ENCODE measurements at places on chromosomes 3 and 15.

DNA sequence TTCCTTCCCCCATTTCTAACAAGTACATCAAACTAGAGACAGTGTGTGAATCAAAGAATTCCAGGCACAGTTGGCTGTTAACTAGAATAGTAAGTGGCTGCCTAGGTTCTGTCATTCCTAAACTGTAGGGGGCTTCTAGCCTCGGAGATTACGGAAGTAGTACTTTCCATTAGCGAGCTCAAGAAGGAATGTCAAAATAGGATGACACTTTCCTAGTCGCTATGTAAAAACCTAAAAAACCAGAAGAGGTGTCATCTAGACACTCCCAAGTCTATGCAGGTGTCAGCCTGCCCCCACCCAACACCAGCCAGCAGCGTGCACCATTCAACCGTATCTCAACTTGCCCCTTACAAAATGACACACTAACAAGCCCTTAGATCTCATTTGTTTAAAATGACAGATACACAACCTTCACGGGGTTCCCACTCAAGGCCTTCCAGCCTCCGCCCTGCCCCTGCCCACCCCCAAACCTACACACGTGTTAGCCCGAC lies 874 bp downstream of the INO80 start:
- no peak for DNase-seq

DNA sequence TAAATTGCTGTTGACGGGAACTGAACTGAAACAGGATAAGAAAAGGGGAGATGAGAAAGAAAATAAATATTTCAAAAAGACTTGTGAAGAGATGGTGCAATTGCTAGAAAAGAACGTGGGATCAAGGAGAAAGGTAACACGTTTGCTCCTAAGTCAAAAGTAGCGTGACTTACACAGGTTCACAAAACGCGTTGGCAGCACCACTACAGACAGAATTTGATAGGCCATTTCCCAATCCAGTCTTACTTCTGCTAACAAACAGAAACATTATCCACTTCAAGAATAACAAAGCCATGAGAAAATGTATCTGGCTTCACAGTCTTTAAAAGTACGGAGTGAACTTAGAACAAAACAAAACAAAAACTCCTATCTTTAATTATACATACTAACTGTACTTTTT lies 75.5 kb downstream of the DPH6 start:
- no peak for DNase-seq

DNA sequence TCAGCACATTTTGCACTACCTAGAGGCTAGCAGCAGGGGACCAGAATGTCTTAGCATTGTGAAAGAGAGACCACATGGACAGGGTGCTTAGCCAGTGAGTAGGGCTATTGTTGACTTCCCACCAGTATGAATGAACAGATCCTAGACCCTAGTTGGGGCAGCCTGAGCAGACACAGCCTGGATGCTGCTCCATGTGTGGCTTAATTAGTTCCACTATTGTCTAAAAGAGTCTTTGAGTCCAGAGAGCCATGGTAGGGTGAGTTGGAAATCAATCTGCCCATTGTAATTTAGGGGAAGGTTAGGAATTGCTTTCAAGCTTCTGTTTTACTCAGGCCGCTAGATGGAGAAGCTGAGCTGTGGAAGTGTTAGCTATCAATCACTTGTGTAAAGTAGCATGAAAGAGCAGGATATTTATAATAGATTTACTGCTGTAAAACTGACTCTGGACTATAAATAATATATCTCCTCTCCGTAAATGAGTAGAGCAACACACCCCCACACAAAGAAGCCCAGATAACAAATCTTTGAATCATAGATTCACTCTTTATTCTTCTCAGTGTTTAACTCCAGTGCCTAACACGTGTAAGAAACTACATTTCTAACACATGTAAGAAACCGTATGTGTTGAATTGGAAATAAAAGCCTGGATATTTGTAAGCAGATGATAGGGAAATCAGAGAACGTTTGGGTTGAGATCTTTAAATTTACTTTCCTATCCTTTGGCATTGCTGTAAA lies 4.1 kb upstream of the GCSAM start:
- peak; percentile 36 for DNase-seq

DNA sequence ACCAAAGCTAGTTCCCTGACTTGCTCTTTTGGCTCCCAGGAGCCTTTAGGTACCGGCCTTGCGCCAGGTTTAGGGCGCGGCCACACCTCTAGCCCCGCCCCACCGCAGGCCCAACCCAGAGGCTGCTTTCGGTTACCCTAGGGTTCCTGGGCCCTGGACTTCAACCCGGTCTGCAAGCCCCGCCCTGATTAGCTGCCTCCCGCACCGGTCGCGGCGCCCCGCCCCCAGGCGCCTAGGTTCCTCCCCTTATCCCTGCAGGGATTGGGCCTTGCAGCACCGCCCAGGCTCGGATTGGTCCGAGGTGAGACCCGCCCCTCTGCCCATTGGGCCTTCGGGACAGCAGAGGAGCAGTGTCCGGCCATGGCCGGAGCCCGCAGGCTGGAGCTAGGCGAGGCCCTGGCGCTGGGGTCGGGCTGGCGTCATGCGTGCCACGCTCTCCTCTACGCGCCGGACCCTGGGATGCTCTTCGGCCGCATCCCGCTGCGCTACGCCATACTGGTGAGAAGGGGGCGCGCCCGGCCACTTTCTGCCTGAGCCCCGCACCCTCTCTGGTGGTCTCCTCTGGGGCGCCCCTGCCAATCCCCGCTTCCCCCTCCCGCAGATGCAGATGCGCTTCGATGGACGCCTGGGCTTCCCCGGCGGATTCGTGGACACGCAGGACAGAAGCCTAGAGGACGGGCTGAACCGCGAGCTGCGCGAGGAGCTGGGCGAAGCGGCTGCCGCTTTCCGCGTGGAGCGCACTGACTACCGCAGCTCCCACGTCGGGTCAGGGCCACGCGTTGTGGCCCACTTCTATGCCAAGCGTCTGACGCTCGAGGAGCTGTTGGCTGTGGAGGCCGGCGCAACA lies at the start of gene NUDT16:
TSS of gene NUDT16 (plus strand) at position 330 of the 847 bp plus-strand sequence. CDS start at position 361, 31 bp downstream.
- DNase-seq = peak; percentile 100

DNA sequence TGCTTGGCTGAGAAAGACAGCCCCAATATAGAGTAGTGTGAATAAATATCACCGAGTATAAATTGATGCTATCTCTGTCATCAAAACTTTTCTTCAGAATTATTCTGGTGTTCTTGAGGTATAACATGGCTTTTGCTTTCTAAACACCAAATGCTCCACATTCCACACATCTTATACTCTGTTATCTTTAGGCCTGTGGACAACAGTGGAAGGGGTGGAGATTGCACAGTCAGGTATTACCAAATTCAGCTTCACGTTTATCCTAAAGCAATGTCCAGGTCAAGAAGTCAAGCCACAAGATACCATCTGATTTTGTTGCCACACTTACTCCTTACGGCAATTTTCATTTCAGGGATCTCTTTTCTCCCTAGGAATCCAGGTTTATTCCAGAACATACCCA lies 394.8 kb downstream of the SI start:
- no peak for DNase-seq

- DNase-seq = no peak
These were observed 132.1 kb downstream of the IL1RAP start for GRCh38 chr3:190645932-190646460.

DNA sequence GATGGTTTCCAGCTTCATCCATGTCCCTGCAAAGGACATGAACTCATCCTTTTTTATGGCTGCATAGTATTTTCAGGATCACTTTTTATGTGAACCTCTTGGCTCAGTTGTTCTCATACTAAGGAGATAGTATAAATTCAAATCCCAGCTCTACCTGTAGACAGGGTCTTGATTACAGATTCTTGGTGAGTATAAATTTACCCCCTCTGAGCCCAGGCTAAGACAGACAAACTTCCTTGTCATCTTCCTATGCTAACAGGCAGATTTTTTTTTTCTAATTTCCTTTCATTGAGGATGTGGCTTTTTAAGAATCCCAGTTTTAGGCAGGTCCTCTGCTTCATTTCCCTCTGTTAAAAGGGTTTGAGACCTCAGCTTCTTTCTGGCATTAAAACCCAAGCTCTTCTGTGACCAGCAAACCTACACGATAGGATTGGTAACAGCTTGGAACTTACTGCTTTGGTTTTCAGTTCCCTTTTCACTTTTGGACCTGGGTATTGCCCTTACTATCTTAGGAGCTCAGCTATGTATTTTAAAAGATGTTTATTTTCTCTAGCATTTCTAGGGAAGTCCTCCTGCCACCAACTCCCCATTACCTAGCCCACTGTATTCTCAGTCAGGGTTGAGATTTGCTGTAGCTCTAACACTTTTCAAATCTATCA lies 72.5 kb downstream of the VPS8 start:
- DNase-seq = no peak

GRCh38 chr3:125163739-125164601 lies 48.6 kb downstream of the SLC12A8 start:
- no peak for DNase-seq

DNA sequence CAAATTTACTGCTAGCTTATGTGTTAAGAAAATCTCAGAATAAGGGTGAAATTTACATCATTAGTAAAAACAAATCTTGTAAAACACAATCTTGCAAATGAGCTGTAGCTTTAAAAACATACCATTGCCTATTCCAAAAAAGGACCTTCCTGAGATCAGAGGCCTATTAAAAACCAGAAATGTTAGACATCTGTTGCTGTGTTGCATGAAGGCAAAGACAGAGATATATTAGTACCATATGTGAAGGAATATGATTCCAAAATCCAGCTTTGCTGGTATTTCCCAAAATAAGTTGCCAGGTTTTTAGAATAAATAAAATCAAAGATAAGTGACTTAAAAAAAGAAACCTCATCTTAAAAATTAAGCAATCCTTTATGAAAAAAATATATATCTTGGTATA lies 504.1 kb upstream of the CDIN1 start:
- no peak for DNase-seq

DNA sequence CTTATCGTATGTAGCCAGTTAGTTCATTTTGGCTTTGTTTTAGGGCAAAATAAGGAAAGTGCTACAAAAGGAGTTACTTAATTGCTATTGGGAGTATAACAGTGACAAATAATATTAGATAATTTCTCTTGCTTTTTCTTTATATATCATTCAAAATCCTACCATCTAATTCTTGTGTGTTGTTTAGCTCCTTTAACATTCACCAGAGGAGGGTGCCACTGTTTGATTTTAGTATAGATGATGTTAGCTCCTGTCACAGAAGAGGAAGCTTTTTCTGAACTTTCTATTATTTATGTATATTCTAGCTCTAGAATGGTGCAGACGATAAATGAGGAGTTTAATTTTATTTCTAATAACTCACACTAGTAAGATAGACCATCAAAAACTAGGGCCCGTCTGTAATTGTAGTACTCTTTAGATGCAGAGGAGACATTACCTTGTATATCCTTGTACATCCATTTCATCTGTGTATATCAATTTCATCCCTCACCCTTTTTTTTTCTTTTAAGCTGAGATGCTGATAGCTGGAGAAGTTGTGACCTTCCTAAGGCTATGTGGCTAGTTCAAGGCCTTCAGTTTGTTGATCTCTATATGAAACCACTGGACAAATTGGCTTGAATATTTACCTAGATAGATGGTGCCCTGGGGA lies 3.0 kb downstream of the PPM1L start:
- no peak for DNase-seq

DNA sequence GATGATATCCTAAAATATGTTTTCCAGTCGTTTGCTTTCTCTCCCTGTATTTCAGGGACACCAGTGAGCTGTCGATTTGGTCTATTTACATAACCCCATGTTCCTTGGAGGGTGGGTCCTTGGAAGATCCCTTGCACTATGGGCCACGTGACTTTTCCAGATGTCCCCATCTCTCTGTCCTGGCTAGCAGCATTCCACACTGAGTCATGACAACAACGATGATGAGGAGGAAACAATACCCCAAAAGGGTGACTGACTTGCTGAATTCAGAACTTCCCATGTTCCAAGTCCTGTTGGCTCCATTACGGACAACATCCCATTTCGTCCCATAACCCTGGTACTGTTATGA lies 134.3 kb downstream of the NSMCE3 start:
- DNase-seq = no peak

GRCh38 chr15:51075364-51075763 lies 19.3 kb downstream of the TNFAIP8L3 start:
- DNase-seq = no peak

DNA sequence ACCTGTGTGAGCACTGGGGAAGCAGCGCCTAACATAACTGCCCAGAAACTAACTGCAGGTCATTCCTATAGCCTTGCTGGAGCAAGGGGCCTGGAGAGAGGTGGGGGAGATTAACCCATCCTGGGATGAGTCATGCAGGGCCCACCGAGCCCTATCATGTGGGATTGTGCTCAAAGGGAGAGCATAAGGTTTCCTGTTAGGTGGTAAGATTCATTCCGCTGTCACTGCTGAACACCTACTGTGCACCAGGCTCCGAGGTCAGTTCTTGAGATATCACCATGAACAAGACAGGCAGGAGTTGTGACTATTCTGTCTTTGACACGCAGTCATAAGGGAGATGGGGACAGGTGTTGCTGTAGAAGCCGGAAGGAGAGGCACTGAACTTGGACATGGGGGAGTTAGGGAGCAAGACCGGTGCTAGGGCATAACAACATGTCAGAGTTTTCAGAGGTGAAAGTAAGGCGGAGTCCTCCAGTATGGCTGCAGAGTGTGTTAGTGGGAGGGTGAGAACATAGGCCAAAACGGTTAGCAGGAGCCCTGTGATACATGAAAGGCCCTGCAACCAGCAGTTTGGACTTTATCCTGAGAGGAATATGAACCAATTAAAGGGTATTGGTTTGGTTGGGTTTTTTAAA lies 2.4 kb downstream of the SLC25A38 start:
- no peak for DNase-seq

GRCh38 chr3:185356499-185356898 lies 6.4 kb upstream of the MAP3K13 start:
- DNase-seq = no peak

- no peak for DNase-seq
These were observed 2.7 kb downstream of the ABHD14A start for GRCh38 chr3:51977446-51978142.

- DNase-seq = no peak
These were observed 54.5 kb upstream of the ACKR4 start for GRCh38 chr3:132542577-132542976.

DNA sequence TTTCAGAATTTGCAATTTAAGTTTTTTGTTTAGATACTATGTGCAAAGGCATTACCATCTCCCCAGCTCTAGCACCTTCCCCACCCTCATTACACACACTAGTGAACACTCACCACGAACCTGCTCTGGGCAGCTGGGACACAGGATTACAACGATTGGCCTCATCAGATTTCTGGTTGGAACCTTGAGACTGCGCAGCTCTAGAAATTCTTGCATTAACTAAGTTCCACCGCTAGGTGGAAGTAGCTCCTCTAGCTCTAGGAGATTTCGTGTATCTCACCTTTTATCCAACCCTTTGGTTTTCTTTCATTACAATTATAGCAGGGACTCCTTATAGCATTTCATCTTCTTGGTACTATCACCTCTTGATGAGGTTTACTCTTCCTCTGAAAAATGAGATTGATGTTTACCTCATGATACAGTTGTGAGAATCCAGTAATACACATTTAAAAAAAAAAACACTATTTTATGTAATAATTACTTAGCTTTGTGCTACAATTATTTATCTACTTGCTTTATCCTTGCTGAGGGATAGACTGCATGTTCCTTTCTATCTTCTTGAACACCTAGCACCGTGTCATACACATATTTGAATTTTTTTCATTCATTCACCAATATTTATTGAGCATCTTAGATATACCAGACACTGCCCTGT lies 28.7 kb upstream of the PLOD2 start:
- DNase-seq = peak; percentile 22
